Cortex of kidney (tissue), 1 donor: ENCODE measurements at places on chromosomes 4 and X.

- DNase-seq, result no peak
These were observed 18.0 kb downstream of the RPS3A start for GRCh38 chr4:151117371-151117962.

DNA sequence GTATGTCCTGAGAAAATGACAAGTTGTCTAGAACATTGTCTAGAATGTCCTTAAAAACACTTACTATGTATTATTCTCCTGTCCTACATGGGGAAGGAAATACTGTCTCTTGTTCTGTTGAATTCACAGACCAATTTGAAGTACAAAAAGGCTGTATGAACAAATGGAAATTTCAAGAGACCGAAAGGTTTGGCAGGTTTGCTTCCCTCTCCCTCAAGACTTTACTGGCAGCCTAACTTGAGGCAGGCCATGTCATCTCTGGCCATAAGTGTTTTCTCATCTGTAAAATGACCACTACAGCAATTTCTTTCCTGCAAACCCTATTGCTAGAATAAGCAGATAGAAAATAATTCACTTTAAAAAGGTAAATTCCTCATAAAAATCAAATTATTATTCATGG, 191.2 kb upstream of the BMP3 start:
- DNase-seq, result no peak

GRCh38 chr4:108126806-108127205, 41.9 kb downstream of the LEF1 start:
- DNase-seq, result no peak

- no peak for DNase-seq
These were observed 47.3 kb upstream of the SMIM31 start for GRCh38 chr4:164706675-164707074.
